ENCODE measurements at places on chromosomes 2 and 18.

DNA sequence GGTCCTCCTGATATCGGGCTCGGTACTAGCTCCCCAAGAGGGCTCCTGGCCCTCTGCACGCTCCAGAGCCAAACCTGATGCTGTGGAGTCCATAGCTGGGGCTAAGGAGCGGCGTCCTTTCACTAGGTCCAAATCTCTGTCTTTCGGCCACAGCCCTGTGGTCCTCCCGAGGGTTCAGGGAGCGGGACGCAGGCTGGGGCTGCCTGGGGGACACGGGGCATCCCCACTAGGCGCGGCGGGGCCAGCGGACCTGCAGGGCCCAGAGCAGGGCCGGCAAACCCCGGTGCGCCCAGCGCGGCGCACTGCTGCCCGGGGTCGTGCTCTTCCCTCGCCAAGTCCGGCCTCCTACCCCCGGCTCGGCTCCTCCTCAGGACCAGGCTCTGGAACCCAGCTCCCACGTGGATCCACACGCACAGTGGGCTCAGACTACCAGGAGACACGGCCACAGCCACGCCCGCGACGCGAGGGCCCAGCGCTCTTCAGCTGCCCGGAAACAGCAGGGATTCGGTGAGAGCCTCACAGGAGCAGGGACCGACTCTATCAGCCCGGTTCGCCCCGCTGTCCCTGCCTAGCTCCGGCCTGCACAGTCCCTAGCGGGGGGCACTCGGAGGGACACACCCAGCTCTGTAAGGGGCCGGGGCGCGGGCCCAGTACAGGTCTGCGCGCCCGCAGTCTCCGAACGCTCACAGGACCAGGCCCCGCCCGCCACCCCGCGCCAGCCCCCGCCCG is 593 bp downstream of the ZNF514 start:
- no peak for DNase-seq

GRCh38 chr2:109102588-109103233 is 26.3 kb upstream of the SH3RF3 start:
- no peak for DNase-seq

DNA sequence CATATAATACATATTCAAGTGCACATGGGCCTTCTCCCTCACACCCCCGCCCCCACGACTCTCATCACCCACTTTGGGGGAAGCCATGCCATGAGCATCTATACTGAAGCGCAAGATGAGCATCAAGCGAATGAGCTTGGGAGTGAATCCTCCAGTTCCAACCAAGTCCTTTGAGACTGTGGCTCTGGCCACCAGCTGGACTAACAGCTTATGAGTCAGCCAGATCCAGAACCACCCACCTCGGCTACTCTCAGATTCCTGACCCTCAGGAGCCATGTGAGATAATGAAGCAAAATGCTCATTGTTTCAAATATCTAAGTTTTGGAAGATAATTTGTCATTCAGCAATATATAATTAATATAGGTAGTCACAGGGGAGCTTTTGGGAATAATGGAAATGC is 22.2 kb upstream of the IL1RL1 start:
- no peak for DNase-seq

DNA sequence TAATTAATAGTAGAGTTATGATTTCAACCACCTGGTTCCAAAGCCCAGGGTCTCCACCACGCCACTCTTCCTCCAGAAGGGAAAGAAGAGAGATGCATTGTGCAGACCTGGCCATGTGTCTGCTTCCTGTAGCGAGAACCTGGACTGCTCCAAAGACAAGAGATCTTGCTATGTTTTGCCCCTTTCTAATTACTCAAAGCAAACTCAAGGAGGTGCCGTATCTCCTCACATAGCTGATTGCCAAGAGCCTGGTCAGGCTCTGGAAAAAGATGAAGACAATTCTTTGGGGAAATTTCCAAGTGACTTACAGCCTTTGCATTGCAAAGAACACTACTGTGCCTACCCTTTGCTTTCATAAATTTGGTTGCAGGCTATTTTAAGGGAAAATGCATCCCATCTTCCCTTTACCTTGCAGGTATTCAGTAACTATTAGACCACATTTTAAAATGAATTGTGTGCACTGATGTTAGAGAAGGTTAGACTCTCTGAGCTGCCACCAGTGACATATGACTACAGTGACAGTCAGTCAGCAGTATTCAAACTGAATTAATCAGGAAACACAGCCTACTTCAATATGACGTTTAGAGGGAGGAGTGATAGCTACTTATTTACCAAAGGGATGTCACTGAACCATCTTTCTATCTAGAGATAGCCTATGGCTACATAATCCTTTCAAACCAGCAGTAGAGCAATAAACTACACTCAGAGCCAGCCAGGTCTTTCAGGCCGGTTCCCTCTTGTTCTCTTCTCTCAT is 842.1 kb upstream of the FANCL start:
- no peak for DNase-seq

DNA sequence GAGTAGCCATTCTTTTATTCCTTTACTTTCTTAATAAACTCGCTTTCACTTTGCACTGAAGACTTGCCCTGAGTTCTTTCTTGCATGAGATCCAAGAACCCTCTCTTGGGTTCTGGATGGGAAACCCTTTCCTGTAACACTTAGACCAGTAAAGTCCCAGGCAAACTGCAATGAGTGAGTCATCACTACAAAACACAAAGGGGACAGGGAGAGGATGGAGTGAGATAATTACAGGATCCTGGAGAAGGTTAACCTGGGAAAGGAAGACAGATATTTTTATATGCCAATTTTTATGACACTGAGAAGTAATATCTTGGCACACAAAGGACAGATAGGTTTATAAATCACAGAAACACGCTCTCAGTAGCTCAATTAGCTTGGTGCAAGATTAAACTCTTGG is 48.7 kb downstream of the EHD3 start:
- DNase-seq, result no peak

DNA sequence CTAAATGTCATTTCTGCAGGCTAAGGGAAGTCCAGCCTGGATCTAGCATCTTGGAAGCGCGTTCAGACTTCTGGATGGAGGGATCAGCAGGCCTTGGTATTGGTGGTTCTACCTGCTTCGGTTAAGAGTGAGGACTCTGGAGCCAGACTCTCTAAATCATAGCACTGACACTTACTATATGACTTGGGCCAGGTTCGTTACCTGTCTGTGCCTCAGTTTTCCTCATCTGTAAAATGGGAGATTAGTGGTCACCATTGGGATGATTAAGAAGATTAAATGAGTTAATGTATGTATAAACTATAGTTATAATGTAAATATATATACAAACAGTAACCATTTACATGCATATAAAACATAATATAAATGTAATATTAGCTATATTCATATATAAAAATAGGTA is 995 bp upstream of the ICOS start:
- no peak for DNase-seq

DNA sequence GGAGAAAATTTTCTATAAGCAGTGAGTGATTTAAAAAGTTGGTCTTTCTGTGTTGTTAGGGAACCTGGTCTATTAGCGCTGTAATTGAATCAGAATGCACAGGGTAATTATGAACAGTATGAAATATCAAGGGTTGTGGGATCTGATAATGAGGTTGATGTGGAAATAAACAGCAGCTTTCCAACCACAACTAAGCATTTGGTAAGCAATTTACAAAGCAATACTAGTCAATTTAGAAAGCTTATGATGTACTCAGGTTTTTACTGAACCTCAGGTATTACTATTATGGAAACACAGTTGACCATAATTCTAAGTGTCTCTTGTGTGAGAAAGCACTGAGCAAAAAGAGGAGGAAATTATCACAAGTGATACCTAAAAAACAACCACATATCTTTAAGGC is 11.0 kb upstream of the SMCHD1 start:
- no peak for DNase-seq

- no peak for DNase-seq
These were observed 70.0 kb downstream of the TWSG1 start for GRCh38 chr18:9404565-9405060.

GRCh38 chr18:3495691-3496430 is 45.9 kb downstream of the TGIF1 start:
- no peak for DNase-seq
